ENCODE measurements at places on chromosomes 4 and X. TPM values are rescaled to one million over a fixed set of nuclear protein-coding genes. Genes with fewer than 3 reads are reported as not detected.

Gene HS6ST2
- not detected for total RNA-seq

GRCh38 chr4:110702326-110702725 lies 79.4 kb upstream of the PITX2 start:
- H3K27ac ChIP-seq, result no peak overlapping the region
- no peaks in the 10 kb centered on the region for H3K36me3 ChIP-seq
- no peaks in the 10 kb centered on the region for H3K27me3 ChIP-seq

GRCh38 chr4:83686166-83686565 lies 150.3 kb downstream of the GPAT3 start:
- no peak overlapping the region for H3K4me3 ChIP-seq
- DNase-seq, result no peak
- no peak overlapping the region for H3K27ac ChIP-seq
- no peaks in the 10 kb centered on the region for H3K36me3 ChIP-seq
- H3K4me1 ChIP-seq, result no peaks in the 10 kb centered on the region

DNA sequence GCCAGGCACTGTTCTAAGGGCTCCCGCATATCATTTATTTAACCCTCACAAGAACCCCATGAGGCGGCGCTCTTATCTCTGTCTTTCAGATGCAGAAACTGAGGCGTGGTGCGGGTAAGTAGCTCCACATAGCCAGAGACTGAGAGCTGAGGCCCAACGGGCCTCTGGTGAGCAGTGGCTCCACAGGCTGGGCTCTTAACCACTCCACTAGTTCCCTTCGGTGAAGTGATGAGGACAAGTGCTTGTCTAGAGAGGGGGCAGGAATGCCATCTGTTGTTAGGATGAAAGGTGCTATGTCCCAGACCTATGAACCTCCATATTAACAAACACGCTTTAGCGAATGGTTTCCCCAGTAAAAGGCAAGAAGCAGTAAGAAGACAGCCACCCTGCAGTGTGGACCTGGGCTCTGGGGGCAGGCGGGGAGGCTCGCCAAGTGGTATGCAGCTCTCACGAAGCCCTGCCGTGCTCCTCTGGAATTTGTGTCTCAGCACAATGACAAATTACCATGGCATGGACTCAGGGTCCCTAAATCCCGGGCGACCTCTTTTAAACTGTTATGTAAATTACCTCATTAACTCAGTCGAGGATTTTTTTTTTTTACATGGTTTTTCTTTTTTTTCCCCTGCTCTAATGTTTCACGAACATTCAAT lies 20.9 kb upstream of the S100G start:
- H3K4me3 ChIP-seq, result no peak overlapping the region
- DNase-seq, result no peak
- no peaks in the 10 kb centered on the region for H3K36me3 ChIP-seq
- H3K27ac ChIP-seq, result no peak overlapping the region
- no peaks in the 10 kb centered on the region for H3K4me1 ChIP-seq
- H3K27me3 ChIP-seq, result no peaks in the 10 kb centered on the region

- no peak overlapping the region for H3K27ac ChIP-seq
- H3K4me3 ChIP-seq, result no peak overlapping the region
- H3K27me3 ChIP-seq, result no peaks in the 10 kb centered on the region
- H3K4me1 ChIP-seq, result peaks cover 5% of the 10 kb centered on the region
- H3K36me3 ChIP-seq, result peaks cover 2% of the 10 kb centered on the region
These were observed 206.6 kb downstream of the ARHGAP10 start for GRCh38 chr4:147938496-147938895.

All from natural killer cell (primary cell).